Hematopoietic multipotent progenitor cell treated with erythropoietin and hydrocortisone succinate and interleukin-3 and kit ligand, for 6 days (in vitro differentiated cells): ENCODE measurements at places on chromosomes 7 and 10.

DNA sequence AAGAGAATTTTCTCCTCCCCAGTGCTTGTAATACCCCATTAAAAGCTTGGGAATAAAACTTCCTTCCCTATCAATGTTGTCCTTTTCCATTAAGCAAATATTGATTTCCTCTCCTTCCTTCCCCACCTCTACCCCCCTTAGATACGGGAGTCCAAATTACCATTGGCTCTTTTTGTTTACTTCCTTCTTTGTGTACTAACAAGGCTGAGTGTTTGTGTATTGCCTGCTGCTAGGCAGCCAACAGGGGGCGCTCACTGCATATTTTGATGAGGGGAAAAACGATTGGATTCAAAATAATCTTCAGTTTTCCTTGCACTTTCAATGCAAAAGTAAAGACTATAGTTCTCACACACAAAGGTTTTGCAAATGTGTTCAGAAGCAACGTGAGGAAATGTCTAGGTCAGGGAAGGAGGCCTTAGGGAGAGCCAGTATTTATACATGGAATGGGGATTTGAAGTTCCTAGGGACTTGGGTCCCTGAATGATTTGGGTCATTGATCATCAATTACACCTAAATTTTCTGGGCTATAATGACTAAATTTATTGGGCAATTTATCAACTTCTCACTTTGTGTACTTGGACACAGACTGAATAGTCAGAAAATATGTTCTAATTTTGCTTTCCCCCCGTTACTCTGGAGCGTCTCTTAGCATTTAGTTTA, 23.6 kb upstream of the VPS41 start:
- peak; percentile 81 for DNase-seq

- no peak for DNase-seq
Measured at GRCh38 chr7:148318838-148319237, 271.7 kb upstream of the C7orf33 start.

GRCh38 chr7:155725006-155725355, 80.5 kb downstream of the RBM33 start:
- DNase-seq = no peak

DNA sequence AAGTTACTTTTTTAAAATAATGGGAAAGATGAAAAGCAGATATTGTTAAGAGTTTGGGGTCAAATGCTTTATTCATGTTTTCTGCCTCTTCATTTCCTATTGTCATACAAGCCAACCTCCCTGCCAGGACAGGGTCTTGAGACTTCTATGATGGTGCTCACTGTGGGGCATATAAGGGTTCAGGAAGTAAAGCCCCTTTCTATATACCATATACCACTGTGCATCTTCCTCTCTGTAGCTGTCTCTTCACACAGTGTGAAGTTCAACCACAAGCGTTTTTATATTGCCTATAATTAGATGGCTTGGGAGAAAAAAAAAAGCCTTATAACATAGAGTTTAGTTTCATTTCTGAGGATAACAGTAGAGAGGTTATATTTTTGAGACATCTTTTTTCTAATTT, 389.8 kb upstream of the SORCS1 start:
- DNase-seq = no peak

- no peak for DNase-seq
Measured at GRCh38 chr7:152419473-152420429, 16.1 kb downstream of the KMT2C start.

DNA sequence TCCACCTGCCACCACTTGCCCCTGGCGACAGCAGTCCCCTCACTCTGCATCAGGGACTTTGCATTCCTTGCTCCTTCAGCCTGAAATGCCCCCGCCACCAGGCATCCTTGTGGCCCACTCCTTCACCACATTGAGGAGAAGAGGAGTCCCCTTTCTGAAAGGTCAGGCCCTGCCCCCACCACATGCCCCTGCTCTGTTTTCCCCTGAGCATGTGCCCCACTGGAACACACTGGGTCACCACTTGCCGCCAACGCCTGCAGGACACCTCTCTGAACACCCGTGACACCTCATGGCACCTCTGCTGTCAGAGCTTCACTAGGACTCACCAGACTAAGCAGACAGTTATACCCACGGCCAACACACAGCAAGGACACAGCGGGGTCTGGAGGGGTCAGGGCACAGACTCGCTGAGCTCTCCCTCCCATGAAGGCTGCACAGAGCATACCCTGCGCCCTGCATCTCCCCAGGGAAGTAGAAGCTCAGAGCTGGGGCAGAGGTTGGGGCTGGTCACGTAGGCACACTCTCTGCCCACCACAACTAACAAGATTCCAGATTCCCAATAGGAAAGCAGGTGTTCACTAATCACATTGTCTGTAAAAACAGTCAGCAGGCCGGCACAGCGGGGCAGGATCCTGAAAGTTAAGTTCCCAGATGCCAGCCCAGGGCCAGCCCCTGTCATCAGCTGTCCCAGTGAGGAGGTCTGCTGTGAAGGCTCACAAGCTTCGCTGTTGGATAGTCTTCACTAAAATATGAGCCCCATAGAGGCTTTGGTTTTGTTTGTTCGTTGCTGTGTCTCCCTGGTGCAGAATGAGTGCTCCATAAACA, 5.8 kb upstream of the AOC1 start:
- DNase-seq = no peak
